ENCODE measurements at places on chromosomes 3 and 15.

GRCh38 chr3:144409319-144409718 lies 437.7 kb downstream of the DIPK2A start:
- DNase-seq = no peak

- DNase-seq = no peak
Measured at GRCh38 chr3:165644331-165644730, 192.9 kb downstream of the BCHE start.

- peak; percentile 98 for DNase-seq
Measured at GRCh38 chr15:85667491-85668424, 127.0 kb downstream of the KLHL25 start.

GRCh38 chr15:35728219-35728940 lies 182.4 kb upstream of the DPH6 start:
- no peak for DNase-seq

DNA sequence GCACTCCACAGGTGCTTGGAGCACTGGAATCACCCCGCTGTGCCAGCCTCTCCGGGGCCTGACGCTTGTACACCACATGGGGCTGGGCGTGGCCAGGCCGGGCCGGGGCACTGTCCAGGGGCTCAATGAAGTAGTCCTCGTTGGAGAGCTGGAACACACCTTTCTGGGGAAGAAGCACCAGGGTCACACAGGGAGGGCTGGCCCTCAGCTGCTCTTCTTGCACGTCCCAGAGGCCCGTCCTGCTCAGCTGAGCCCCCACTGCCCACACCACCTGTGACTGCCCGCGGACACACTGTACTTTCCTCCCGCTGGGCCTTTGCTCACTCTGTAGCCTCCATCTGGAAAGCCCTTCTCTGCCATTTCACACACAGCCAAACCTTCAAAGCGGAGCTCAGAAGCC lies 13.3 kb downstream of the ADAMTS7 start:
- no peak for DNase-seq

DNA sequence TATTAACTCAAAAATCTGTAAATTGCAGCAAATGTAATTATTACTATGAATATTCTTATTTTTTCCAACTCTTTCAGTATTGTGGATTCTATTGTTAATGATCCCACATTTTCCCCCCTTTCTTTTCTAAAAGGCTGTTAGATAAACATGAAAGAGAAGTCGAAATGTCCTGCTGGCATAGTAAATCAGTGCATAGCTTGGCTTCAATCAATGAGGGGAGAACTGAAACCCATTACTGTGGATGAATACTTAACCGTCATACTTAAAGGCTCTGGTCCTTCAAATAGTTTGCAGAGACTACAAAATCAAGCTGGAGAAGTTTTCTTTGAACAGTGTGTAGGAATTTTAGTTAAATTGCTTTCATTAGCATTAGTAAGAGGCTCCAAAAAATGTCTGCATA lies 667.9 kb downstream of the CADM2 start:
- no peak for DNase-seq

DNA sequence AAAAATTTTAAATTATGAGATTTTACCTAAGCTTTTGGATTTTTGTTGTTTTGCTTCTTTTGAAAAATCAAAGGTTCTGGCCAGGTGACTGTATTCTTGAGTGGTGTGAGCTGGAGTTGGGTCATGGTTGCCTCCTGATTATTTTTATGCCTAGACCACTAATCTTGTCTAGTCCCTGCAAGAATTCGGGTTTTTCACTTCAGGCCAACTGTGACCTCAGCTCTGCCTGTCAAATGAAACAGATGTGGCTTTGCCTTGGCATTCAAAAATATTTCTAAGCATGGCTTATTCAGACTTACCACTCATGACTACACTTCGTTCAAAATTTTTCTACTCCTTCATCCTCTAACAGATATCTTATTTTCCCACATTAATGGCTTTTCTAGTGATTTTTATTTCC lies 25.4 kb upstream of the CDV3 start:
- DNase-seq = peak; percentile 54

- no peak for DNase-seq
Measured at GRCh38 chr15:57135800-57136199, 217.4 kb downstream of the TCF12 start.

DNA sequence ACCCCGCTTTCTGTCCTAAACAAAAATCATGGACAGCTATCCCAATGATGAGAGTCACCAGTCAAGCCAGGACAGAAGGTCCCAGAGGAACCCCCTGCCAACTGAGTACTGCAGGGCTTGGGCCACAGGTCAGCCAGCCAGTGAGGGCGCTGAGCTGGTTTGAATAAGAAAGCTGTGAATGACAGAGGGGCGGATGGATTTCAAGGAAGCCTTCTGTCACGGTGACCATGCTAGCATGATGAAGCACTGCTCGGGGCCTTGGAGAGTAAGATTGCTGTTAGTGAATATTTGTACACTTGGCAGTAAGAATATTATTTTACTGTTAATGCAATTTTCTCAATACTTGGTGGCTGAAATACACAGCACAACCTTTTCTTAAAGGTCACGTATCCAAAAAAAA lies 734.0 kb upstream of the NR2F2 start:
- no peak for DNase-seq

GRCh38 chr15:74920456-74920855 lies 13.8 kb upstream of the FAM219B start:
- DNase-seq = no peak

- no peak for DNase-seq
Measured at GRCh38 chr3:184633237-184633579, 71.6 kb downstream of the EPHB3 start.

- peak; percentile 63 for DNase-seq
Measured at GRCh38 chr3:45333549-45333948, 54.8 kb upstream of the LARS2 start.

- no peak for DNase-seq
Measured at GRCh38 chr15:60283936-60284335, 113.8 kb downstream of the ANXA2 start.

DNA sequence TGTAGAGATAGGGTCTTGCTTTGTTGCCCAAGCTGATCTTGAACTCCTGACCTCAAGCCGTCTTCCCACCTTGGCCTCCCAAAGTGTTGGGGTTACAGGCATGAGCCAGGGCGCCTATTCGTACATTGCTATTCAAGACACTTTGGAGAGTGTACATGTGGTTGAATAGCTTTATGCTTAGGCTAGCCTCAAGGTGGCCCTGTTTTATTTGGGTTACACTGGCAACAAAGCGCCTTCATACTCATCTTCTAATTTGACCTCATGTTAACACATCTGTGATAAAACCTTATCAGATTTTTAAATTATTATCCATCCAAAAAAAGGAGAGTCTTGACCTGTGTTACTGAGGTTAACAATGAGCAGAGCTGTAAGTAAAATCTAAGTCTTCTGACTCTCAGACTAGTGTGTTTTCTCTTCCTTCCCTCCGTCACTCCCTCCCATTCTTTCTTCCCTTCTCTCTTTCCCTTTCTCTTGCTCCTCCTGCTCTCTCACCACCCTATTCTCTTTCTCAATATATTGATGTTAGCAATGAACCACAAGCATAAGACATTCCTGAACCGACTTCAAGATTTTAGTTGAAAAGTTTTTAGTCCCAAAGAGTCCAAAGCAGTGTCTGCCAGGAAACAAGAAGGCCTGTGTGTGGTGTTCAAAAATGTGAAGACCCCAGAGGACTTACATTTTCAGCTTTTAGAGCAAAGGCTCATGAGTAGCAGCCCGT lies 603.7 kb upstream of the CFAP20DC start:
- DNase-seq = no peak

GRCh38 chr3:66355394-66355793 lies 134.6 kb downstream of the SLC25A26 start:
- no peak for DNase-seq

DNA sequence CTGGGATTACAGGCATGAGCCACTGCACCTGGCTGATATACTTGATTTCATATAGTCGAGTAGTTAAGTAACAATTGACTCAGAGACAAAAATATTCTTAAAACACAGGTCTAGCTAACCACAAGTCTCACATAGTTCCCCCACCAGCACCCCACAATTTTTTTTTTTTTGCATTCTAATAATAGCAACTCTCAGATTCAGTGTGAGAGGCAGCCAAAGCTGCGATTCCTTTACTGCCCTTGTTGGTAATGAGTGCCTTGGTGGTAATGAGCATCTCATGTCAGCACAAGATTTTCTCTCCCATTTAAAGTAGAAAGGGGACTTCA lies 72.5 kb downstream of the WWTR1 start:
- peak; percentile 43 for DNase-seq

DNA sequence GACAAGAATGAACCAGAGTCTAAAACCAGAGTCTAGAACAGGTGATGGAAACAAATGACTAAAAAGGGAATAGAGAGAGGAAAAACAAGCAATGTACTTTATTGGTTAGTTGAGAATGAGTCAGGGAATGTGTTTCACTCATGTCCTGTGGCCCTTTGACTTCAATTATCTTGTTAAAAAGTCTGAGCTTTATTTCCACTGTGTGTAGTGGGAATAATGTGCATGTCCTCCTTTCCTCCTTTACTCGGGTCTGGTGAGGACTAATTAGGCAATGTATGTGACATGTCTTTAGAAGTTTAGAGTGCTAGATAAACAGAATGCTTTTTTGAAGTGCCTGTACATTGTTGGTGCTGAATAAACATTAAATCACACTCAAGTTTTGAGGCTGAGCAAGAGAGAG lies 21.3 kb downstream of the LSAMP start:
- no peak for DNase-seq

- DNase-seq = peak; percentile 5
Measured at GRCh38 chr3:127431066-127431465, 143.2 kb upstream of the PRR20G start.

- no peak for DNase-seq
Measured at GRCh38 chr15:90889313-90889730, 5.0 kb downstream of the FES start.

GRCh38 chr15:68819495-68820294 lies 1.0 kb downstream of the ANP32A start:
- peak; percentile 80 for DNase-seq

DNA sequence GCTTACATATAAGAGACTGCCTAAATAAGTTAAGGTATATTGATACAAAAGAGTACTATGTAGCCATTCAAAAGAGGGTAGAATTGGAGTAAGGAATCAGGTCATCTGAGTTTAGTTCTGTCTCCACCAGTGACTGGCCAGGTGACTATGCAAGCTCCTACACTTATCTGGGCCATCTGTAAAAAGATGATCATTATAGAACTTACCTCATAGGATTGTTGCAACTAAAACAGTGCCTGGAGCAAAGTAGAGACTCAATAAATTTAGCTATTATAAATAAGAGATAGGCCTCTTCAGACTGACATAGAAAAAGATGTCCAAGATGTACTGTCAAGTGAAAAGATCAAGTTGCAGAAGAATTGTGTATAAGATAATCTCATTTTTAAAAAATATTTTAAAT lies 1.7 kb upstream of the ATP8B4 start:
- no peak for DNase-seq

GRCh38 chr15:82900511-82901060 lies 51.9 kb downstream of the HOMER2 start:
- DNase-seq = peak; percentile 14

GRCh38 chr3:156360083-156360482 lies 194.8 kb downstream of the SSR3 start:
- peak; percentile 3 for DNase-seq

DNA sequence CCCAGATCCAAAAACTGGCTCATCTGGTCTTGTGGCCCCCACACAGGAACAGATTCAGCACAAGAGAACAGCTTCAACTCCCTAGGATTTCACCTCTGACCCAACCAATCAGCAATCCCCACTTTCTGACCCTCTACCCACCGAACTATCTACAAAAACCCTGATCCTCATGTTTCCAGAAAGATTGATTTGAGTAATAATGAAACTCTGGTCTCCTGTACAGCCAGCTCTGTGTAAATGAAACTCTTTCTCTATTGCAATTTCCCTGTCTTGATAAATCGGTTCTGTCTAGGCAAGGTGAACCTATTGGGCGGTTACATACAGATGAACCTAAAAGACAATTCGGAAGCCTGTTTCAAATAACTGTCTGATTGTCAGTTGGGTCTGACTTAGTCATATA lies 847.6 kb upstream of the ALCAM start:
- no peak for DNase-seq
